CD4-positive, alpha-beta T cell treated with Interleukin-4 for 1 hour (primary cell): ENCODE measurements at places on chromosomes 7 and 10.

DNA sequence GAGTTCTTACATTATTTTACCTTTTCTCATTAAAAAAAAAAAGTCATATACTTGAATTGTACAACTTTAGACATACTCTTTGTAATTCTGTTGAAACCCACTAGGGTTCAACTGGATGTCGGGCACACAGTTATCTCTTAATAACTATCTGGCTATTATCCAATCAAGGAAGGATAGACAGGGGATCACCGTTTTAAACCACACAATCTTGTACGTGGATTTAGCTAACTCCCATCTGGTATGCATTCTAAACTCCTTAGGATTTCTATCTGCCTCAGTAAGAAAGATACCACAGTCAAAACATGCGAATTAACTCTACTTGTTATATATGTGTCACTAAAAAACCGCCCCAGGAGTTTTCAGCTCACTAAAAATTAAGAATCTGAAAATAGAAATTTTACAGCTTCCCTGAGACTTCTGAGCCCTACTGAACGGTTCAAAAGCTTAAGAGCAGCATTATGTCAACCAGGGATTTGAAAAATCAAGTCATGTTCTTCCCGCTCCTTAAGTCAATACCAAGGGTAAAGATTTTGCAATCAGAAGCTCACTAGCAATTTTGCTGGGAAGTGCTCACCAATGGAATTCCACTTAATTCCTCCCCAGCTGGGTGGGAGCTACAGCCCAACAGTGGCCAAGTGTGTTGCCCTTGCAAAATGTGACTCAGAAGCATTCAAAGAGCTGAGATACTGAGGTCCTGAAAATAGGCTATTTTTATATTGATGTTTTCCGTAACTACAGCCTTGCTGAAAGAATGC is 267.0 kb downstream of the FRMD4A start:
- DNase-seq: no peak

- DNase-seq: no peak
Observed at GRCh38 chr10:24041034-24041433, 167.9 kb upstream of the KIAA1217 start.

- no peak for DNase-seq
Observed at GRCh38 chr10:71663311-71663710, 56.3 kb downstream of the C10orf105 start.

DNA sequence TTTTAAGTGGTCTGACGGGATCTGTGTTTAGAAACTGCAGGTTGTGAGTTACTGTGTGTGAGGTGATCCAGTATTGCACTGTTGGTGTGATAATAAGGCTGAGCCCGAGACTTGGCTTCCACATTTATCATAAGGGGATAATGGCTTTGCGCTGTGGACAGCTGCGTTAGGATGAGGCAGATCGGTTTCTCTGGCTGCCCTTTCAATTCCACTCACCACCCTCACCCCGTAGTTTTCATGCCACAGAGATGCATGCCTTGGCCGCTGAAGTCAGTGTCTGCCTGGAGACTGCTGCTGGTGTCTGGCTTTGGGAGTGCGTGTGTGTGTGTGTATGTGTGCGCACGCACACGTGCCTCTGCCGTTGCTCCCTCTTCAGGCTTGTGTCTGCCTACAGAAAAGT is 273.0 kb downstream of the CCDC3 start:
- no peak for DNase-seq

DNA sequence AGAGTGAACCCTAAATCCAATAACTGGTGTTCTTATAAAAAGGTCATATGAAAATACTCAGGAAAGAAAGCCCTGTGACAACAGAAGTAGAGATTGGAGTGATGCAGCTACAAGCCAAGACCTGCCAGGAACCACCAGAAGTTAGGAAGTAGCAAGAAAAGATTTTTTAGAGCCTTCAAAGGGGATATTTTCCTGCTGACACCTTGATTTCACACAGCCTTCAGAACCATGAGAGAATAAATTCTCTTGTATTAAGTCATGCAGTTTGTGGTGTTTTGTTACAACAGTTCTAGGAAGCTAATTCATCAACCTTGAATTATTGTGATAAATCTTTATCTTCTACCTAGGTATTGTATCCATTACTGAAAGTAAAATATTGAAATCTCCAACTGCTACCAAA is 81.0 kb downstream of the HYCC1 start:
- no peak for DNase-seq

DNA sequence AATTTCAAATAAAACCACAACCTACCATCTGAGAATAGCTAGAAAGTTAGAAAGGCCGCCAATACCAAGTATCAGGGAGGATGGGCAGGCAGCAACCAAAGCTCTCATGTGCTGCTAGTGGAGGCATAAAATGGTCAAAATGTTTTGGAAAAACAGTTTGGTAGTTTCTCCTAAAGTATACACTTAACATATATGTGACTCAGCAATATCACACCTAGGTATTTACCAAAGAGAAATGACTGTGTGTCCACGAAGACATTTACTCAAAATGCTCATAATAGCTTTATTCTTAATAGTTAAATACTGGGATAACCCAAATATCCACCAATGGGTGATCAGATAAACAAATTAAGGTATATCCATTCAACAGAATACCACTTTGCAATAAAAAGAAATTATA is 14.3 kb downstream of the RHEB start:
- no peak for DNase-seq

- DNase-seq: no peak
Observed at GRCh38 chr10:72098301-72098835, 10.0 kb upstream of the SPOCK2 start.

DNA sequence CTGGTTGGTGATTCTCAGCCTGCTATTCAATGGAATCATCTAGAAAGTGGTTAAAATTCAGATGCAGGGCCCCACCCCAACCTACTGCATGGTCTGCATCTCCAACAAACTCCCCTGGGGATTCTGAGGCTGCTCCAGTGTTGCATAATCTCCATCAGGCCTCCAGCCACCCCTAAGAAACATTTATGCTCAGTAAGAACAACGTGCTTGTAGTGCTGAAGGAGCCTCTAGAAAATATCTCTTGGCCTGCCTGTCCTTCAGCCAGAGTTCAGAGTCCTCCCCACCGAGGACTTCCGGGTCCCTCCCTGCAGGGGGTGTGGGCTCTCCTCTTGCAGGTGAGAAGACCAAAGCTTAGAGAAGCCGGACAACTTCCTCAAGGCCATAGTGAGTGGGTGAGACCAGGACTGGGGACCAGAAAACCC is 159.8 kb downstream of the SH3PXD2A start:
- DNase-seq: no peak

DNA sequence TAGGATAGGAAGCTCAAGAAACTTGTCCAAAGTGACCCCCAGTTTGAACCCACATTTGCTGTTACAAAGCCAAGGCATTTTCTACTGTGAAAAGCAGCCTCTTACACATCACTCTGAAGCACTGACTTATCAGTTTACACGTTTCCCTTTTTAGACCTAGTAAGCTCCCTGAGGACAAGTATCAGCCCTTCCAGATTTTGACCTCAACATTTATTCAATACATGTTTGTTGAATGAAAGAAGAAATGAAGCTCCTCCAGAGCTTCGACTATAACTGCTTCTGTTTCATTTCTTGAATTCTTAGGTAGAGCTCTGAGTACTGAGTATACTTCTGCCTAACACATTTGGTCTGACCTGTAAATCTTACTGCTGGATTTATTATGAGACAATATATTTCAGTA is 2.7 kb downstream of the WASL start:
- DNase-seq: no peak

- DNase-seq: no peak
Observed at GRCh38 chr10:20267734-20268133, 451.5 kb downstream of the PLXDC2 start.

GRCh38 chr10:129933456-129934092 is 30.5 kb downstream of the EBF3 start:
- DNase-seq: no peak

GRCh38 chr7:29346231-29346978 is 151.8 kb downstream of the CHN2 start:
- DNase-seq: no peak
